Dorsolateral prefrontal cortex (tissue), 122 donors: ENCODE measurements at places on chromosomes 5 and 9.

DNA sequence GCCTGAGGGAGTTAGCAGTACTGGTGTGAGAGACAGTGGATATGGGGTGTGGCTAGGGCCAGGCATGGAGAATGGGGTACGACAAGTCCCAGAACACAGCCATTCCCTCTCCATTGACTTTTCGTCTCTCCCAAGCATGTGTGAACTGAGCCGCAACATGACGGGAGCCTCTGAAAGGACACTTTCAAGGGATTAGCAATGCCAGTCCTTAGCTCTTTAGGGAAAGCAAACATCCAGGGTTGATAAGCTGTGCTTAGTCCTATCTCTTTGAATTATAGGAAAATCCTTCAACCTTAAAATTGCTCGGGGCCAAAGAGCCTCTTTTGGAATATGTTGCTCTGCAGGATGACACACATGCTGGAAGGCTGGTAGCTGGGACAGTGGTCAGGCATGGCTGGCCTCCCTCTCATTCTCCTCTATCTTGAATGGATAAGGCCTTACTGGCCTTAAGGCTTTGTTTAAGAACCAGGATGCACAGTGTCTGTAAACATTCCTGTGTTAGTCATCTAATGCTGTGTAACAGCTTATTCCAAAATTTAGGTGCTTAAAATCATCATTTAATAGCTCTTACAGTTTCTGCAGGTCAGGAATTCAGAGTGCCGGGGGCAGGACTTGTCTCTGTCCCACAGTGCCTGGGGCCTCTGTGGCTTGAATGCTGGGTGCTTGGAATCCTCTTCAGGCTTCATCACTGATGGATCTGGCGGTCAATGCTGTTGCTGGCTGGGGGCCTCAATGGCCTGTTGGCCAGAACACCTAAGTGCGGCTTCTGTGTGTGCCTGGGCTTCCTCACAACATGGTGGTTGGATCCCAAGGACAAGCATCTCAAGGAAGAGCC is 95.3 kb downstream of the PTTG1 start:
- DNase-seq = no peak

DNA sequence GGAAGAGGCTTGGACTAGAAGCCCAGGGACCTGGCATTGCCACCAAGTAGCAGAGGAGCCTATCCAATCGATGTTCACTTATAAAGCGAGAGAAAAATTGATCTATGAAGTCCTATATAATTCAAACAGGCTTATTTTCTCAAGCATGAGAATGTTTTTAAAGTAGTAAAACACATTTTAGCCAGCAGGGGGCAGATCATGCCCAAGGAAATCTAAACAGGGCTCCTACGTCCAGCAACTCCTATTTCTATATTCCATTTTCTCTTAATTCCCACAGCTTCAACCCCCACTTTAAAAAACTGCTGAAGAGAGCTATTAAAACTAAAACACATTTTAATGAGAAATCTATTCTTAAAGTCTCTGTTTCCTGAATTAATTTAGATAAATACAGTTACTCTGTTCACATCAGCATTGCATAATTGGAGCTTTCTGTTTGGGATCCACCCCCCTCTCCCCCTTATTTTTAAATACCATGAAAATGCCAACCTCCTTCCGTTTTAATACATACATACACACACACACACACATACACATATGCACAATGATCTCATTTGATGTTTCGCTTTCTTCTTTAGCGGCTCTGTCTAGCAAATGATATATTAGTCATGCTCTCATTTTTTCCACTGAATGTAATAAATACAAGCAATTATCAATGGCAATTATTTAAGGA is 144.9 kb downstream of the MYO10 start:
- DNase-seq = no peak

DNA sequence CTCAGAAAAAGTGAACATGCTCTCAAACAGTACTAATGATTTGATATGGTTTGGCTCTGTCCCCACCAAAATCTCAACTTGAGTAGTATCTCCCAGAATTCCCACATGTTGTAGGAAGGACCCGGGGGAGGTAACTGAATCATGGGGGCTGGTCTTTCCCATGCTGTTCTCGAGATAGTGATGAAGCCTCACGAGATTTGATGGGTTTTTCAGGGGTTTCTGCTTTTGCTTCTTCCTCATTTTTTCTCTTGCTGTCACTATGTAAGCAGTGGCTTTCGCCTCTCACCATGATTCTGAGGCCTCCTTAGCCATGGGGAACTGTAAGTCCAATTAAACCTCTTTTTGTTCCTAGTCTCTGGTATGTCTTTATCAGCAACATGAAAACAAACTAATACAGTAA is 401.3 kb downstream of the BNC2 start:
- DNase-seq = no peak

- DNase-seq = peak; percentile 88
Observed at GRCh38 chr5:134145779-134146581, 30.8 kb downstream of the SKP1 start.

GRCh38 chr5:55692509-55692908 is 19.6 kb downstream of the SLC38A9 start:
- DNase-seq = no peak

DNA sequence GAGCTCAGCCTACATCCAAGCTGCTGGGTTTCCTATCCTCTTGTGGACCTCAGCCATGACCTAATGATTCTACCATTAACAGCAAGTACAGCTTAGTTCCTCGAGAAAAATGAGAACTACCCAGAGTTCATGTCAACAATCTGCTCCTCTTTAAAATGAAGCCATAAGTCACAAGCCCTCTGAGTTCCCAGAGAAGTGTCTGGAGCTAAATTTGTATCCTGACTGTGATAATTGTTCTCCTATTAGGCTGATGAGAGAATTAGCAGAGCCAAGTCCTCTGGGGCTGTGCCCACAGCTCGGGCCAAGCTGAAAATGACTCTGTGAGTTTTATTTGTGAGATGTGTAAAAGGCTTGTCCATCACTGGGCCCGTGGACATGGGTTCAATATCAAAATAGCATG is 145.1 kb upstream of the SMIM23 start:
- no peak for DNase-seq

DNA sequence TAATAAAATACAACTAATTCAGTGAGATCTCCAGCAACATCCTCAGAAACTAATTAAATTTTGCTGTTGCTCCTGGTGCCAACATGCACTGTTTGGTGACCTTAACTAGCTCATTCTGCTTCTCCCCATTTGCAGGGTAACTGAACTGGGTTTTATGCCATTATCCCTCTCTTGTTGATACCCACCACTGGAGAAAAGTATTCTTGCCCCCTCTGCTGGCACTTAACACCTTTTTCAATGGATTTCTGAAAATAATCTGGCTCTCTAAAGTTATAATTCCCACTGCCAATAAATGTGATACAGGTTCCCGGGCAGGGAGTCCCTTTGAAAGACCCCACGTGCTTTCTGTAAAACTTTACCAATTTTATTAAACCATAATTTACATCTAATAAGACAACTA is 394.3 kb downstream of the OSTF1 start:
- no peak for DNase-seq

- DNase-seq = peak; percentile 76
Observed at GRCh38 chr5:57986761-57987341, 473.0 kb downstream of the PLK2 start.
